ENCODE measurements at places on chromosomes 5 and 9.
A peak's percentile ranks its signal among the peaks of the same experiment; 100 is the strongest.

DNA sequence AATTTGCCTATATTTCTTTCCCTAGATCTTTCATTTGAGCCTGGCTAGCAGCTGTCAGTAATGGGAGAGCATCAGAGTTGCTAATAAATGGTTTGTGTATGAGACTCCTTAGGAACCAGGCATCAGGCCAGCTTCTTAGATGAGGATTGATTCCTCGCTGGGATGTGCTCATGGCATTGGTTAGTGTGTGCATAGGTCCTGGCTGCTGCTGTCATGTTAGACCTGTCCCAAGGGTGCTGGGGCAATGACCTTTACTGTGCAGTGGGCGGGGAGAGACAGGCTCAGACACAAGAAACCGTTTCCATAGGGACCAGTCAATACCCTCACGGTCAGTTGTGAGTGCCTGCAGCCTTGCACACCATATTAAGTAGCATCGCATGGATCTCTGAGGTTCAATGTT is 112.3 kb upstream of the NR3C1 start:
- no peak for DNase-seq

DNA sequence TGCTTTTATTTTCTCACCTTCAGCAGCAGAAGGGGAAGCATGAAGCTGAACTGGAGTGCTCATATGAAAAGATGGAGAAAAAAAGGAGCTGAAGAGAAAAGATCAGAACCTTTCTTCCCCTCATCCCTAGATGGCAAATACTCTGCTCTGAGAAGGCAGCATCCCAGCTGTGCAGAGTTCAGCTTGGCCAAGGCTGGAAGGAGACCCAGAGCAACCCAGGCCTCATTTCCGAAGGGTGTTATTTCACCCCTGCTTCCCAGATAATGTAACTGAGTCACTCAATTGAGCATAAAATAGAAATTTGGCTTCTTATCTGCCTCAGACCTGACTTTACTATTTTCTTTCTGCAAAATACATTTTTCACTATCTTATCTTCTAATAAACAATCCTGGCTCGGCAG is 489.9 kb upstream of the BRINP1 start:
- no peak for DNase-seq

GRCh38 chr9:33708441-33708840 is 86.9 kb upstream of the PRSS3 start:
- no peak for DNase-seq

GRCh38 chr9:69809304-69809863 is 11.2 kb upstream of the CFAP95 start:
- no peak for DNase-seq

- no peak for DNase-seq
Observed at GRCh38 chr5:56328753-56329560, 95.8 kb upstream of the ANKRD55 start.

DNA sequence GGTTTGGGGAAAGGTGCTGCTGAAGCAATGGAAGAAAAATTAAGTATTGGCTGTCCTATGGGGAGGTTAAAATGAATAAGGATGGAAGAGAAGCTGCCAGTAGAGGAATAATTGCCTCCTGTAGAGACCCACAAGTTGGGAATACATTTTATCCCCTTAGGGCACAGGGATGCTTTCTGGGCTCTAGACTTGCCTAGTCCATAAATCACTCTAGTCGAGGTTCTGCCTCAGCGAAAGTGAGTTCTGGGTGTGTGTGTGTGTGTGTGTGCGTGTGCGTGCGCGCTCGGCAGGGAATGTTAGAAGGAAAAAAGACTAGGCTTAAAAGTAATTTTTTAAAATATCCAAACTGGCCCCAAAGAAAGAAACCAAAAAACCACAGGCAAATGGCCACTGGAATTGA is 291.6 kb downstream of the DOCK8 start:
- no peak for DNase-seq

DNA sequence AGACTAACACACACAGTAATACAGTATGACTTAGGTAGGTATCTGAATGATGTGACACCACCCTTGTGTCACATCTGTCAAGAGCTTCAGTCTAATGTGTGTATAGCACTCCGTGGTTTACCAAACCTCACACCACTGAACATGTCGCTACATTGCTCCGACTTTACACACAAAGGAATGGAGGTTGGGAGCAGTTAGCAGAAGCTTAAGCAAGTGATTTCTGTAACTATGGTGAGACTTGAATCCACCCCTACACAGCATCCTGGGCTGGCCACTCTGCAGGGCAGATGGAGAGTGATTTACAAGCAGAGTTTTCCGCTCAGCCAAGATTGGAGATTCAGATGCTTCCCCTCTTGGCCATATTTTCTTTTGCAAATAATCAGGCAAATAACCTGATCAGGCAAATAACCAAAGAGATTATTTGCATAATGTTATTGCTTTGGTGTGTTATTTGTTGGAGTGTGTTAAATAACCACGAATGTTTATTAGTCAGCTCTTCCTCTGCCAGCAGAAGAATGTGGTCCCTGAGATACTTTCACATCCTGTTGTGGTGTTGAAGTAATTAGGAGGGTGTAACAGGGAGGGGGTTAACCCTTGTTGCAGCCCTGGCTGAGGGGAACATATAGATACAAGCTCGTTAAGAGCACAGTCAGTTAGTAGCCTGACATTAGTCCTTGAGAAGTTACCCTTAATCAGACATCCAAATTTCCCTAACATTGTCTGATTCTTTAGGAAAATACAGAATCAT is 92.8 kb downstream of the SNX18 start:
- no peak for DNase-seq

GRCh38 chr5:149528281-149529060 is 22.8 kb downstream of the CSNK1A1 start:
- DNase-seq = no peak

DNA sequence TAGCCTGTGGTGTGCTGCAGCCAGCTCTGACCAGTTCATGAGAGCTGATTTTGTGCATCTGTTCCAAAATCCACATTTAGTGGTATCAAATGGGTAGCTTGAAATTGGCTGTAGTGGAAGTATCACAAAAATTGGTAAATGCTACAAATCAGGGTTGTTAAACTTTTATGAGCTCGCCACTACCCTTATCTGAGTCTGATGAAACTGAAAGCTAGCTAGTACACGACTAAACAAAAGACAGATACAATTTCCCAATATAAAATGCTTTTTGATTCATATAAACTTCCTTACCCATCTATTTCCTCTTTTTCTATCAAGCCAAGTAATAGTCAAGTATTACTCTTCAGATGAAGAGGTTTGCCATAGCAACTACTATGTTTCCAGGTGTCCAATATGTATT is 392.0 kb downstream of the TMEM161B start:
- no peak for DNase-seq

- DNase-seq = no peak
Observed at GRCh38 chr5:154587123-154588026, 109.3 kb upstream of the HAND1 start.

DNA sequence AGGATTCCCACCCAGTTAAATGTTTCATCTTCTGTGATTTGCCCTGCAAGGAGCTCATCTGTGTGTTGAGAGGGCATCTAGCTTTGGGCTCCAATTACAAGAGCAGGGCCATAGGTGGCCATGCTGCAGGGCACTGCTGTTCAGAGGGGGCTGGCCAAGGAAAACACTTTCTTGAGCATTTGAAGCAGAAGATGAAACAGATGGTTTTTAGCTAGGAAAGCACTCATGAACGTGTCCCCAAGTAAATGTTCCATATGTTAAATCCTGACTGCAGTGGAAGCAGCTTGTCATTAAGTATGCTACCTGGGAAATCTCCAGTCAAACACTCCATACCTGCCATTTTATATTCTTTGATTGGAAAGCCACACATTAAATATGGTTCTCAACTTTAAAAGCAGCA is 176.6 kb downstream of the FBXL7 start:
- DNase-seq = peak; percentile 68

GRCh38 chr5:12315461-12315860 is 411.2 kb upstream of the CTNND2 start:
- no peak for DNase-seq

DNA sequence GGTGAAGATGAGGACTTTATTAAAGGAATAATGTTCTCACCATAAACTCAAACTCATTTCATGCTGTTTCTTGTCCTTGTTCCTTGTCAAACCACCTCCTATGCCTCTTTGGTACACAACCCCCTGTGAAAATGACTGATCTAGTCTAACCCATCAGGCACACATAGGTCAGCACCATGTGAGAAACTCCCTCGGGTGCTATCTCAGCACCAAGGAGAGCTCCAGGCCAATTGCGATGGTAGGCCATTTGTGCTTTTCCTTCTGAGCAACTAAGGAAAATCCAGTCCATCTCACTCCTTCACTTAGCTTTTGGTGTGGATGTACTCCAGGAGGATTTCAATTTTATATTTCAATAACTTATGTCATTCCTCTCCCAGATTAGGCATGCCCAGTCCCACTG is 199.8 kb downstream of the ZNF608 start:
- DNase-seq = no peak

DNA sequence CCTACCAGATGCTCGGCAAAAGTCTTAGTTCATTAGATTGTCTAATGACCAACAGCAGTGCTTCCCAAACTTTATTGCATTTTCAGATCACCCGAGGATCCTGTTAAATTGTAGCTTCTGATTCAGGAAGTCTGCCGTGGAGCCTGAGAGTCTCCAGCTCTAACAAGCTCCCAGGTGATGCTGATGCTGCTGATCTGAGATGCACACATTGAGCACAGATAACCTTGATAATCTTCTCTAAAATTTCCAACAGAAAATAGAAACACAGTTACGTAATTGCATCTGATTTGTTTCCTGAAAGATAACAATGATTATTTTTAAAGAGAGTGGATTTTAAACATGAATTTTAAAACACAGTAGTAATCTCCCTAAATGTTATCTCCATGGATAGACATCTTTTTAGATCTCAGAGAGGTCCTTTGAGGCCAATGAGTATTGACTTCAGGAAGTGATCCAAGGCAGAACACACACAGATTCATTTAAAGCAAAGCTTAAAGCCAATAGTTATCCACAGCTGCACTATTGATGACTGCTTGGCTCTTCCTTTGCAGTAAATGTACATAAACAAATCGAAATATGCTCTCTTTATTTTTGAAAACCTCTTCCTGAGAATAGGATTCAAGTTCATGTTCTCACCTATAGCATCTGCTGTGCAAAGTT is 122.8 kb upstream of the TNPO1 start:
- DNase-seq = no peak

DNA sequence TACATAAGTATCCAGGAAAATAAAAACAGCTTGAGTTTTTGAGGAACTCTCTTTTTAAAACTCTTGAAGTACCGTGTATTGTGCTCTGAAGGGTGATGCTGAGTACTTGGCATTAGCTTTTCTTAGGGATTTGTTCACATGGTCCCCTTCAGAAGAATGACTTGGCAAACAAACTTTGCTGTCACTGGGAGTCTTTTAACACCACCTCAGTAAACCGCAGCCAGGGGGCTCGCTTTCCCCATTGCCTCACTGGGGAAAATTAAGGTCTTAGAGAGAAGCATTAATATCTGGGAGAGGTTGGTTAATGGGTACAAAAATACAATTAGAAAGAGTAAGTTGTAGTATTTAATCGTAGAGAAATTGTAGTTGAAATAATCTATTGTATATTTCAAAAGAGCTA is 105.9 kb upstream of the DAP start:
- DNase-seq = no peak
